ENCODE measurements at places on chromosomes 2 and 18.
A peak's percentile ranks its signal among the peaks of the same experiment; 100 is the strongest.

DNA sequence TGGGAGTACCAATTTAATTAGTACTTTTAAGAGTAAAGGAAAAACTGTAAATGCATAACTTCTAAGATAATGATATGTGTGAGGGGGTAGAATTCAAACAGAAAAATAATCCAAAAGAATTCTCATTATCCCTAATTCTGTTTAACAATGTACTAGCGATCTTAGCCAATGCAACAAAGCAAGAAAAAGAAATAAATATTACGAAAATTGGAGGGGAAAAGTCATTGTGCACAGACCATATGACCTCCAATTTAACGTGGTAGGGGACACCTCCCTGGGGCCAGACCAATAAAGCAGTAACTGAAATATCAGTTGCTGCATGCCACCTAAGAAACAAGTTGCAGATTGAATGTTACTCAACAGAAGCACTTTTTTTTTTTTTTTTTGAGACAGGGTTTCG, 25.9 kb upstream of the PEX13 start:
- DNase-seq: no peak

GRCh38 chr2:182715121-182715891, 751 bp upstream of the DNAJC10 start:
- no peak for DNase-seq

DNA sequence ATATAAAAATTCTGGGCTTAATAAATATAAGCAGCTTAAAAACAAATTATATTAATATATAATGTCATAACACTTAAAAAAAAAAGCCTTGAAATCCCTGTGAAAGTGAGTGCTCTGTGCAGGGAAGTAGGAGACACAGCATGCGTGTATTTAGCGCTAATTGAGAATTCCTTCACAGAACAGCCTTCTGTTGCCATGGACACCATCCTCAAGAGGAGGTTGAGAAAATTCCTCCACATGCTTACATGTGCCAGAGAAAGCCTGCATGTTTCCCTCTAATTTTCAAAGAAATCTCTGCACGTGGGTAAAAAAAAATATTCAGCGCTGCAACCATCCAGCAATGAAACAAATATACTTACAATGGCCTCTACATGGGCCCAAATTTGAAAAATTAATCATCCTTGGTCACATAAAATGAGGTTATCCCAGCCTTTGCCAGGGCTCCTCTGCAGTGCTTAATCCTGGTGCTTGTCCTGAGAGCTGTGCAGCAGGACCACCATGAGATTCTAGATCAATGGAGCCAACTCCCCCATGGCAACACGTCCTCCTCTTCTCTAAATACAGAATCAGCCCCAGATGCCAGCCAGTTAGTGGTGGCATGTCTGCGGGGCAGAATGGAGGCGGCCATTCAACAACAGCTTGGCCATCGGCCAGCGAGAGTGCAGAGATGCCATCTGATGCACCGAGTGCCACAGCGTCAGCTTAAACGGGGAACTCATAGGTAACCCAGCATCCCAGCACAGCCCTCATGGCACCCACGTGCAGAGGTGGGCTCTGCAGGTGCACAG, 228.0 kb downstream of the MYT1L start:
- DNase-seq: no peak

GRCh38 chr2:68238955-68239822, 13.1 kb downstream of the PPP3R1 start:
- no peak for DNase-seq

DNA sequence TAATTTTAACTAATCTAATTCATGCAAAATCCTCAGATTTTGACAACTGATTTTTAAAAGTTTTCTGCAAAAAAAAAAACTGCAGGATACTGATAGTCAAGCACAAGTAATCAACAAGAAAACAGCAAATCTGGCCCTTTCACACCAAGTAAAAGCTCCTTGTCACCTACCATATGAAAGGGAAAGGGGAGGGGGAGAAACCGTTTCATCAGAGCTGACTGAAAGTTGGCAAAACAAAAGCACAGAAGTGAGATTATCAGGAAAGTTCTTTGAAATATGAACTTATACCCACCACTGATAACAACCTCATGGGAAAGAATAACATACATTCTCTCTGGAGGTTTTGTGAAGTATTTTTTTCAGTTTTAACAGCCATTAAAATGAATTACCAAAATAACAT, 38.7 kb downstream of the ZNF521 start:
- DNase-seq: no peak

GRCh38 chr2:7835693-7836680, 845.9 kb upstream of the ID2 start:
- no peak for DNase-seq

DNA sequence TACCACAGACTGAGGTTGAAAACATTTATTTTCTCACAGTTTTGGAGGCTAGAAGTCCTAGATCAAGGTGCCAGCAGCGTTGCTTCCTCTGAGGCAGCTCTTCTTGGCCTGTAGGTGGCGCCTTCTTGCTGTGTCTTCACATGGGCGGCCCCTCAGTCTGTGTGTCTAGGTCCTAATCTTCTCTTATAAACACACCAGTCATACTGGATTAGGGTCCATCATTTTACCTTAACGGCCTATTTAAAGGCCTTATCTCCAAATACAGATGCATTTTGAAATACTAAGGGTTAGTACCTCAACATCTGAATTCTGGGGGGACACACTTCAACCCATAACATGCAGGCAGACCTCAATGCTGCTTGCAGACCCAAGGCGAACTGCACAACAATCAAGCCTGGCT, 4.4 kb upstream of the RMC1 start:
- DNase-seq: peak; percentile 37

- DNase-seq: no peak
Measured at GRCh38 chr2:171924170-171924942, 2.1 kb downstream of the HAT1 start.

GRCh38 chr18:12155996-12156395, 62.4 kb downstream of the ANKRD62 start:
- no peak for DNase-seq

DNA sequence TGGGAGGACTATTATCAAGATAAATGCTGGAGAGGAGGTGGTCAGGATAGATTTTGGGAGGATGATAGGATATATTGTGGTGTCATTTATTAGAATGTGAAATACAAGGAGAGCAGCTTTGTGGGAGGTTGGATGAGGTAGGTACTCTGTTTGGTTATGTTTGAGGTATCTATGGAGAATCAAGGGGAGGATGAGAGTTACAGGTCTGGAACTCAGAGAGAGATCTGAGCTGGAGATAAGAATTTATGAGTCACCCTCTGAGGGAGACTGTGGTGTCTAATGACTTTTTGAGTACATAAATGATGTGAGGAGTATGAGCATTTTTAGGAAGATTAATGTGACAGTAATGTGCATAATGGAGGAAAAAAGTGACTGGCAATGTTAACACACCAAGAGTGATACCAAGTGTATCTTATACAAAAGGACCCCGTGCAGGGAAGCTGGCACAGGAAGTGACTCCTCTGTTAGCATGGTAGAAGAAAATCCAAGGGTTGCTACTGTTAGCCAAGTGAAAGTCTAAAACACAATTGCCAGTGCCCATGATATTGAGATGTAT, 48.2 kb downstream of the CRIM1 start:
- no peak for DNase-seq

- DNase-seq: no peak
Measured at GRCh38 chr18:10252952-10253705, 201.3 kb upstream of the APCDD1 start.

GRCh38 chr2:163692611-163693482, 43.0 kb downstream of the FIGN start:
- DNase-seq: no peak

DNA sequence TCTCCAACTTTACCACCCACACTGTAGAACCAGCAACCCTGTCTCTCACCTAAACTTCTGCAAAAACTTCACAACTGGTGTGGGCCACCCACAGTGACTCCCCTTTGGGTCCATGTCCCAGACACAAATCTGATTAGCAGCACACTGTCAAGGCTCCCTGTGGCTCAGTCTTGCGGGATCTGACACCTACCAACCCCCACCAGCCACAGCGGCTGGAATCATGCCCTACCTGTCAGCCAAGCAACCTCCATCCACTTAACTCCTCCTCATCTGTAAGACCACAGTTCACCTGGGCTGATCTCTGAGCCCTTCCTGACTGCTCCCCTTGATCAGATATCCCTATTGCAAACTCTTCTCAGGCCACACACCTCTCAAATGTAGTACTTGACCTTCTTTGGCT, 14.6 kb downstream of the TCF4 start:
- DNase-seq: no peak

DNA sequence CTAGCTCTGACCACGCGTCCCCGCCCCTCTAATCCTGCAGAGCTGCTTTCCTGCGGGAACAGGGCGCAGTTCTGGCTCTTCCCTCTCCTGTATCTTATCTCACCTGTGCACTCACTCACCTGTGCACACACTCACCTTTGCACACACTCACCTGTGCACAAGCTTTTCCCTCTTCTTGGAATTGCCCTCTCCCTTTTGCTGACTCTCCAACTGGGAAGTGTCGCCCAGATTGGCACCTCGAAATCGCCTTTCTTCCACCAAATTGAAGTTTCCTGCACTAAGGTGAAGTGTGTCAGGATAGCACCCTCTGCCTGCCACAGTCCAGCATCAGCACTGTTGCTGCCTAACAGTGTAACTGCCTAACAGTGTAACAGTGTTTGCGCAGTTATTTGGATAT, 566 bp upstream of the CMPK2 start:
- peak; percentile 21 for DNase-seq

- no peak for DNase-seq
Measured at GRCh38 chr2:227781841-227782240, 31.8 kb upstream of the CCL20 start.

GRCh38 chr2:102130647-102130991, 11.9 kb upstream of the IL1R1 start:
- no peak for DNase-seq

DNA sequence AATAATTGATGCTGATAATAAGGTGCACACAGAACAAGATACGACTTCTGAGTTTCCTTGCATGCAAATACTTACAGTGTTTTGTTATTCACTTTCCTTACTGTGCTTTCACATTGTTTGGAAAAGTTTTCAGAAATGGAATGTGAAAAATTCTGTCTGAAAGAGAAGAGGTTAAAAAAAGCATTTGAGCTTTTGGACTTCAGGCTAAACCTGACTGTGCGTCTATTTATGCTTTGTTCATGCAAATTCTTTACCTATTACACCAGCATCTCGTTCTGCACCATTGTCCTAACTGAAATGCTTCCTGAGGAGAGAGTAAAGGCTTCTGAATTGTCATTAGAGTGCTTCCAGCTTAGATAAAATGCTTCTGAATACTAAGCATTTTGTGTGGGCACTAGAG, 61.4 kb downstream of the LHCGR start:
- no peak for DNase-seq

GRCh38 chr2:9657083-9657482, 26.3 kb upstream of the YWHAQ start:
- no peak for DNase-seq
